Stimulated activated CD4-positive, alpha-beta T cell treated with anti-CD3 and anti-CD28 coated beads, Interleukin-1b, Interleukin-23, amount 100 ng/mL, for 48 hours (primary cell): ENCODE measurements at places on chromosomes 3 and 15.

- peak; percentile 5 for DNase-seq
Measured at GRCh38 chr3:155745795-155746550, 1.1 kb upstream of the PLCH1 start.

DNA sequence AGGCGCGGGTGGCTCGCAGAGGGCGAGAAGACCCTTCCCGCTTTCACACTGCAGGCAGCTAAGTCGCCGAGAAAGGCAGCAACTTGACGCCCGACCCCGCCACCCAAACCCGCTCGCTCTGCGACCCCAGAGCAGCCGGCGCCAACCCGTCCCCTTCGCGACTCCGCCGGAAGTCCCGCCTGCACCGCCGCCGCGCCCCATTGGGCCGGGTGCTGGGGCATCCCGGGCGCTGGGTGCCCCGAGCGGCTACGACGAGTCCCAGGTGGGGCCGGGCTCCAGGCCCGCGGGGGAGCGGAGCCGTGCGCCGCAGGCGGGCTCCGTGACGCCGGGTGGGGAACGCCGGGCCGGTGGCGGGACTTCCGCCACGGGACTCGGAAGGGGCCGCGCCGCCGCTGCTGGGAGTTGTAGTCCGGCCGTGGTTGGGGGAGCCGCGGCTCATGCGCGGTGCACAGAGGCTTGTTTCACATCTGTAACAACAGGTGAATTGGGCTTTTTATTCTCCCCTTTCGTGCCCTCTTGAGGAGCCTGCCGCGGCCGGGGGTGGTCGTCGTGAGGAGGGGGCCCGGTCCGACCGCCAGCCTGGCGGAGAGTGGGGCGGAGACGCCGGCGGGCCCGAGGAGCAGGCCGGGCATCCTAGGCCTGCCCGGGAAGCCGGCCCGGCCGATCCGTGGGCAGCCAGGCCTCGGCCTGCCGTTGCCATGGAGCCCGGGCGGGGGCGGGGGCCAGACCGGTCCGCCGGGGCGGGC is at the start of gene DHX30:
Gene DHX30 (plus strand): TSS at position 405 of the 746 bp plus-strand sequence. CDS start 7,546 bp downstream, outside the sequence.
- peak; percentile 85 for DNase-seq

- DNase-seq: no peak
Measured at GRCh38 chr3:156491192-156491591, 63.7 kb downstream of the SSR3 start.

GRCh38 chr3:11568503-11569155 is 75.1 kb downstream of the VGLL4 start:
- DNase-seq: no peak

DNA sequence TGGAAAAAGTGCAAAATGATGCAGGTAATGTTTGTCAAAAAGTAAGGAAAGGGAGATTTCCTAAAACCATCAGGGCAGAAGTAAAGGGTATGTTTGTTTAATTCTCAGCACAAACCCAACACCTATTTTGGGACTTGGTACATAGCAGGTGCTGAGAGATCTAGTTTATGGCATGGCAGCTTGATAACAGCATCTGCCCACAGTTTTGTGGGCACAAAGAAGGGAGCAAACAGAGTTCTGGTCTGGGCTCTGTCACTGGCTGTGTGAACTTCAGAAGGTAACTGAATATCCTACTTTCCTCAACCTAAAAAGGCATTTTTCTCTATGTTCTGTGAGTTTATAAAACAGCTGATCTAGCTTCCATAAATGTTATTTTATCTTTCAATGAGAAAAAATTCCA is 141.6 kb downstream of the PLCH1 start:
- DNase-seq: no peak

DNA sequence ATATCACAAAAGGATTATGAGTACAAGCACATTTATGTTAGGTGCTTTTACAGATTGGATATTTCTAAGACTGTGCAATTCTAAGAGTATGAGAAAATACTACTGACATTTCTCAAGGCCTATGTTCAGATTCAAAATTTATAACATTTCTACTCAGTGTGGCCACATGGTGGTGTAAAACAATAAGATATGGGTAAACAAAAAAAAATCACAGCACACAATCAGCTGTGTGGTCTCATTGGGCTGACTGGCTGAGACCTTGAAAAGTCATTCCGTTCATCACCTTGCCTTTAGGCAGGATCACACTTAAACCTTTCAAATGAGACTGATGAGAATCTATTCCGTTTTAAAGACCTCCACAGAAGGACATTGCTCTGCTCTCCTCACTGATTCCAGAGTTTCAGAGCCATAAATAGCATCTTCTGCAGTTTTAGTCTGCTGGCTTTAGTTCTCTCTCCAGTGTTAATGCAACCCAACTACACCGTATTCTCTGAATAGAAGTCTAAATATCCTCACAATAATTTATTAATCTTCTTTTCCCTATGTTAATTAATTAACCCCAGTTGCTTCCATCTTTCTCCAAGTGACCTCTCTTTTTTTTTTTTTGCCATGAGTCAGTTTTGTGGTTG is 158.2 kb downstream of the SPATA16 start:
- DNase-seq: no peak

DNA sequence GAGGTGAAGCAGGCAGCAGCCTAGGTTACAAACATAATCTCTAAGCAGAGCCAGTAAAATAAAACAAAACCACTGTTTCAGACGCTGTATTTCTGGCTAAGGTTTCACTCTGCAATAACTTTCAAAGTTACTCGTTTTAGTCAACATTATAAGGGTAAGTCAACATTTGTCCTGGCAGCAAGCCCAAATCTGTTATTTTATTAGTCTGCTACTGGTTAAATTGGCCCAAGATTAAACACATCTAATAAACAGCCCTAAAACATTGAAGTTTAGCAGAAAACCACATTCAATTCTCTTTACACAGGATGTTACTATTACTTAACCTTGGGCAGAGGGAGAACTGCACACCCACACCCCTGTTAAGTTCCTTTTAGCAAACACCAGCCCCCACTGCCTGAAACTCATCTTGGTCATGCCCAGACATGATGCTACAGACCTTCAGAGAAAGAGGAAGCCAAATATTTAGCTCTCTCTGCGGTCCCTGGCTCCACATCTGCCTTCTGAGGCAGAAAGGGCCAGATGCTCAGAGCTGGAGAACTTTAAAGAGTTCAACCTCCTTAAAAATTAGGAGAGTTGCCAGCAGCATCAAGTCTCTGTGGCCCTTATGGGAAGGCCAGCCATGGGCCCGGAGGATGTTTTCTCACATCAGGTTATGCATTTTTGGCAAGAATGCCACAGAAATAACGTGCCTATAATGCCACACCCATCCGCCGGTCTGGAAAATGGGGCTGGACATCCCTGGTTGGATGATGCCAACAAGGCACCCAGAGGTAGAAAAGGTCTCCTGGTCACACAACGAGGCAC is 17.9 kb downstream of the ARHGEF3 start:
- peak; percentile 73 for DNase-seq

GRCh38 chr3:131705558-131706051 is 202.8 kb upstream of the MRPL3 start:
- DNase-seq: no peak

- DNase-seq: no peak
Measured at GRCh38 chr3:70531063-70531657, 218.7 kb upstream of the MDFIC2 start.

GRCh38 chr3:78941587-78941986 is 826.2 kb downstream of the ROBO1 start:
- DNase-seq: no peak

GRCh38 chr15:42110367-42110766 is 16.0 kb upstream of the PLA2G4D start:
- DNase-seq: no peak
